ENCODE measurements at places on chromosomes 2 and 18.

DNA sequence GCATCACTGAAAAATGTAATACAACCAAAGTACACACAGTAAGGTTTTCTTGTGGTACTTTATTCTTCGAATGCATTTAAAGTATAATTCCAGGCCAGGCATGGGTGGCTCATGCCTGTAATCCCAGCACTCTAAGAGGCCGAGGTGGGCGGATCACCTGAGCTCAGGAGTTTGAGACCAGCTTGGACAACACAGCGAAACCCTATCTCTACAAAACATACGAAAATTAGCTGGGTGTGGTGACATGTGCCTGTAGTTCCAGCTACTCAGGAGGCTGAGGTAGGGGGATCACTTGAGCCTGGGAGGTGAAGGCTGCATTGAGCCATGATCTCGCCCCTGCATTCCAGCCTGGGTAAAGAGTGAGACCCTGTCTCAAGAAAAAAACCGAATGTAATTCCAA is 3.9 kb upstream of the TTC39C start:
- H3K4me3 ChIP-seq = no peak overlapping the region
- peak; percentile 24 for DNase-seq
- no peaks in the 10 kb centered on the region for H3K27me3 ChIP-seq
- H3K27ac ChIP-seq = no peak overlapping the region
- H3K4me1 ChIP-seq = peaks cover 8% of the 10 kb centered on the region

- H3K4me1 ChIP-seq = peaks cover 12% of the 10 kb centered on the region
- DNase-seq = no peak
- no peak overlapping the region for H3K27ac ChIP-seq
- no peaks in the 10 kb centered on the region for H3K27me3 ChIP-seq
These were observed 48.5 kb upstream of the CAB39 start for GRCh38 chr2:230664128-230664527.

- H3K4me3 ChIP-seq = no peak overlapping the region
- H3K4me1 ChIP-seq = no peaks in the 10 kb centered on the region
- H3K36me3 ChIP-seq = no peaks in the 10 kb centered on the region
- no peaks in the 10 kb centered on the region for H3K27me3 ChIP-seq
These were observed 21.1 kb downstream of the BIRC6 start for GRCh38 chr2:32377928-32378327.

DNA sequence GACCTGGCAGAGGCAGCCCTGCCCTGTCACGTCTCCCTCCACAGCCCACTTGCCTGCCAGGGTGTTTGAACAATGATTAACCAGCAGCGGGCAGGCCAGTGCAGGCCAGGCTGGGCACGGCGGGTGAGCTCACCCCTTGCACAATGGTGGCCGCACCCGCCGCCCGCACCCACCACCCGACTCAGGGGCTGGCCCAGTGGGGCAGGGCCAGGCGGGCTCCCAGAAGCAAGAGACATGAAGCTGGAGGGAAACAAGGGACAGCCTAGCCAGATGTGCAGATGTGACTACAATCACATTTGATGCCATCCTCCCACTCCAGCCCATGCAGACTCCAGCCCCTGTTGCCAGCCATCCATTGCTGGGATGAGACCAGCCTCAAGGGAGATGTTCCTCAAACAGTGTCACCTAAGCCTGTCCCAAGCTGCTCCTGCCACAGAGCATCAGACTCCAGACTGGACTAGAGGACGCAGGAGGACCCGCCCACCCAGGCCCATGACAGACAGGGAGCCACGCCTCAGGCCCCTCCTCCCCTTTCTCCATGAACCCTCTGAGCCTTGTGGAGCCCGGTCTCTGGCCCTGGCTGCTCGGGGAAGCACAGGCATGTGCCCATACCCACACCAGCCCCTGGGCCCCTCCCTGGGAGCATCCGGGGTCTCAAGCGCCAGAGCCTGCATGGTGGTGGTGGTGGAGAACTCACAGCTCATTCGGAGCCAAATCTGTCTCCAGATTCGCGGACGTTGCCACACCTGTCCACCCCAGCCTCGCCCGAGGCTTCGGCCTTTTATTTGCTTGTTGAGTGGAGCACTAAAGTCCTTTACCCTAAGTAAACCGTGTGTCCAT is 45.0 kb downstream of the SDC1 start:
- H3K27ac ChIP-seq = no peak overlapping the region
- H3K27me3 ChIP-seq = no peaks in the 10 kb centered on the region

- no peak overlapping the region for H3K27ac ChIP-seq
- no peaks in the 10 kb centered on the region for H3K4me1 ChIP-seq
- H3K4me3 ChIP-seq = no peak overlapping the region
- no peaks in the 10 kb centered on the region for H3K27me3 ChIP-seq
These were observed 1289.2 kb downstream of the DSC3 start for GRCh38 chr18:29753379-29753778.

- H3K36me3 ChIP-seq = no peaks in the 10 kb centered on the region
- peaks cover 8% of the 10 kb centered on the region for H3K4me1 ChIP-seq
- no peak overlapping the region for H3K27ac ChIP-seq
- no peak for DNase-seq
- no peak overlapping the region for H3K4me3 ChIP-seq
These were observed 45.8 kb downstream of the SH3RF3 start for GRCh38 chr2:109174626-109175349.

- no peaks in the 10 kb centered on the region for H3K27me3 ChIP-seq
- no peaks in the 10 kb centered on the region for H3K36me3 ChIP-seq
- H3K4me3 ChIP-seq = no peak overlapping the region
These were observed 36.3 kb upstream of the SLC8A1 start for GRCh38 chr2:40488101-40488601.

GRCh38 chr2:150513647-150514046 is 26.2 kb upstream of the RND3 start:
- no peaks in the 10 kb centered on the region for H3K27me3 ChIP-seq
- no peak overlapping the region for H3K27ac ChIP-seq
- no peak for DNase-seq
- no peaks in the 10 kb centered on the region for H3K4me1 ChIP-seq

- no peak for DNase-seq
- H3K36me3 ChIP-seq = 0 out of 2 replicates have a peak, but pooled peaks cover 2% of the 10 kb centered on the region
- H3K27me3 ChIP-seq = no peaks in the 10 kb centered on the region
- H3K4me1 ChIP-seq = no peaks in the 10 kb centered on the region
These were observed 89.8 kb upstream of the ITGB6 start for GRCh38 chr2:160289831-160290230.

DNA sequence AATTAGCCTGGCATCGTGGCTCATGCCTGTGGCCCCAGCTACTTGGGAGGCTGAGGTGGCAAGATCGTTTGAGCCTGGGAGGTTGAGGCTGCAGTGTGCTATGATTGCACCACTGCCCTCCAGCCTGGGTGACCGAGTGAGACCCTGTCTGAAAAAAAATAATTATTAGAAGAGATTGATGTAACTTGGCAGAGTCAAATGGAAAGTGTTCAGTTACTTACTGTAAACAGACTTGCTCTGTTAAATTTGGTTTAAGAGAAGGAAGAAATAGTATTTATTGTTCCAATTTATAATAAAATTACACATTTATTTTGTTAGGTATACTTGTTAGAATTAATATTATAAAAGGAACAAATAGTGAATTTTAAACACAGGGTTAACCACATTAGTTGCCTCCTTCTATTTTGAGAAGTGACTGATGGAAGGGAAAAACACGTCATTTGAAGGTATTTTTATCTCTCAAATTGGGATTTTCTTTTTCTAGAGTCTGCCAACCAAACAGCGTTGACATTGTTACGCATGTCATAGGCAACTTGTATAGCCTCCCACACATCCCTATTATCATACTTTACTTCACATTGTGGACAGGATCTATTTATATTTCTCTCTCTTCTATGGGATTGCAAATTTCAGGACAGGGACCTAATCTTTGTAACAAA is 118.8 kb upstream of the B3GNT2 start:
- H3K4me1 ChIP-seq = peaks cover 19% of the 10 kb centered on the region
- no peak for DNase-seq
- no peak overlapping the region for H3K4me3 ChIP-seq
- H3K27ac ChIP-seq = no peak overlapping the region

DNA sequence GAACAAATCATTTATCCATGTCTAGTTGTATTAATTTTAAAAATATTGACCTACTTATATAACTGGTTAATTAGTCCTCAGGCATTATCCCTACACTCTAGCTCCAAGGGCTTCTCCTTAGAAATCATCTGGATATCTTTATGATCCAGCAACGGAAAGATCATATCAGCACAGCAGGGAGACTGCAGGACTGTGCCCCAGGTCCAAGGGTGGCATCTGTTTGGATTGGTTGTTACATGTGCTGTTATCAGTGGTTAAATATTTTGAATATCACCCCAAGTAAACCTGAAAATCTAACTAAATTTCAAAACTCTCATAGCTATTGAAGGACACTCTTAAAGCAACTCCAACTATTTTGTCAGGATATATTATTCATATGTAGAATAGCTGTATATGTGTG is 556.2 kb upstream of the ZEB2 start:
- DNase-seq = no peak
- H3K27me3 ChIP-seq = no peaks in the 10 kb centered on the region
- no peak overlapping the region for H3K27ac ChIP-seq
- H3K36me3 ChIP-seq = no peaks in the 10 kb centered on the region
- no peaks in the 10 kb centered on the region for H3K4me1 ChIP-seq

GRCh38 chr2:40213071-40213470 is 238.8 kb downstream of the SLC8A1 start:
- H3K36me3 ChIP-seq = no peaks in the 10 kb centered on the region
- DNase-seq = peak; percentile 18
- H3K4me3 ChIP-seq = no peak overlapping the region
- no peak overlapping the region for H3K27ac ChIP-seq
- H3K4me1 ChIP-seq = peaks cover 28% of the 10 kb centered on the region

GRCh38 chr2:20214566-20215182 is 10.3 kb downstream of the SDC1 start:
- no peaks in the 10 kb centered on the region for H3K36me3 ChIP-seq
- 0 out of 2 replicates have a peak, but pooled peaks cover 10% of the 10 kb centered on the region for H3K4me1 ChIP-seq
- no peak for DNase-seq

GRCh38 chr2:208511016-208511415 is 104.4 kb downstream of the PTH2R start:
- no peaks in the 10 kb centered on the region for H3K4me1 ChIP-seq
- DNase-seq = no peak
- no peak overlapping the region for H3K4me3 ChIP-seq
- H3K27me3 ChIP-seq = no peaks in the 10 kb centered on the region
- H3K27ac ChIP-seq = no peak overlapping the region

DNA sequence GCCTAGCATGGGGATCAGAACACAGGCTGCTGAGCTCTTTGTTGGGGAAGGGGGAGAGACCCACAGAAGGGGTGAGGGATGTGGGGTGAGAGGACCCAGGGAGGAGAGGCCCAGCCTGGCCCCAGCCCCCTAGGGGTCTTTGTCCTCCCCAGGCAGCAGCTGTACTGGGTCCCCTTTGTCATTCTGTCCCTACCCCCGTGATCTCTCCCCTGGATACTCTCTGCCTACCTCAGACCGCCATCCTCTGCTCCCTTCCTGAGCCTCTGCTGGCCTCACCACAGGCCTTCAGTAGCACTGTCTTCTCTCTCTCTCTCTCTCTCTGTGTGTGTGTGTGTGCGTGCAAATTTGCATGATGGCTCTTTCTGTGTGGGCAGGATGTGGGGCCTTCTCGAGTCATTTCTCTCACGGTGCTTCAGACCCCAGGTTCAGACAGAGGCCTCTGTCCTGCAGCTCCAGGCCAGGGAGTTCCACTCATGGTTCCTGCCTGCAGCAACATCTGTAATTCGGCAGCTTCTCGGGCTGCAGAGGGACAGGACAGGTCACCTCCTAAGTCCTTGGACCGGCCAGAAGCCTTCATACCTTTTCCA is 1.4 kb downstream of the PSD4 start:
- no peaks in the 10 kb centered on the region for H3K27me3 ChIP-seq
- H3K27ac ChIP-seq = no peak overlapping the region
- no peak for DNase-seq
- no peaks in the 10 kb centered on the region for H3K4me1 ChIP-seq
- no peak overlapping the region for H3K4me3 ChIP-seq

- H3K36me3 ChIP-seq = no peaks in the 10 kb centered on the region
- H3K4me3 ChIP-seq = no peak overlapping the region
- DNase-seq = no peak
- H3K4me1 ChIP-seq = 0 out of 2 replicates have a peak, but pooled peaks cover 5% of the 10 kb centered on the region
- H3K27ac ChIP-seq = no peak overlapping the region
These were observed 119.9 kb upstream of the ACVR1C start for GRCh38 chr2:157748371-157749142.
